Endothelial cell of umbilical vein (primary cell): ENCODE measurements at places on chromosomes 7 and 10. TPM values are rescaled to one million over a fixed set of nuclear protein-coding genes. Genes with fewer than 3 reads are reported as not detected.

The SFMBT2 gene
- total RNA-seq = 0.44 and 0.64 TPM in 2 replicates

The GOLGA7B gene
- total RNA-seq = not detected in 2 replicates

The VAX1 gene
- not detected in 2 replicates for total RNA-seq

The GPR15LG gene
- not detected in 2 replicates for total RNA-seq

The SRRM3 gene
- 4.8 and 5.4 TPM in 2 replicates for total RNA-seq

The COX15 gene
- total RNA-seq = 31.7 and 34.6 TPM in 2 replicates

The AGR2 gene
- total RNA-seq = not detected in 2 replicates

The CYP26C1 gene
- 2.0 and 3.0 TPM in 2 replicates for total RNA-seq

The LRRC18 gene
- not detected in 2 replicates for total RNA-seq

The DENND2A gene
- total RNA-seq = 0.33 TPM in 1 of 2 replicates, not detected in the other

The HOXA3 gene
- total RNA-seq = 12.0 and 14.0 TPM in 2 replicates

The OGDHL gene
- total RNA-seq = 0.58 and 1.0 TPM in 2 replicates

The HBP1 gene
- total RNA-seq = 50.1 and 63.4 TPM in 2 replicates

The LLCFC1 gene
- total RNA-seq = not detected in 2 replicates

The HGF gene
- total RNA-seq = 0.15 and 0.35 TPM in 2 replicates

The SLC26A3 gene
- total RNA-seq = not detected in 2 replicates

The ARID5B gene
- 7.0 and 8.9 TPM in 2 replicates for total RNA-seq

The C10orf105 gene
- total RNA-seq = not detected in 2 replicates

The VENTX gene
- not detected in 2 replicates for total RNA-seq

The BUD23 gene
- total RNA-seq = 60.1 and 64.6 TPM in 2 replicates

The C7orf33 gene
- not detected in 2 replicates for total RNA-seq

The IFIT2 gene
- 0.51 and 1.4 TPM in 2 replicates for total RNA-seq

The METTL27 gene
- total RNA-seq = 1.2 and 10.8 TPM in 2 replicates

The RBP3 gene
- total RNA-seq = not detected in 2 replicates

The SUN3 gene
- not detected in 2 replicates for total RNA-seq

The SUGCT gene
- total RNA-seq = 1.4 and 2.2 TPM in 2 replicates

The TMEM236 gene
- 0.24 TPM in 1 of 2 replicates, not detected in the other for total RNA-seq

The RHOBTB1 gene
- 31.0 and 31.3 TPM in 2 replicates for total RNA-seq

The SFR1 gene
- 8.3 and 8.9 TPM in 2 replicates for total RNA-seq

The NUB1 gene
- 41.4 and 46.2 TPM in 2 replicates for total RNA-seq
